ENCODE measurements at places on chromosomes 7 and 10.

- DNase-seq, result no peak
Observed at GRCh38 chr7:127390186-127390816, 2.2 kb downstream of the ZNF800 start.

GRCh38 chr10:89332123-89332633, 4.4 kb downstream of the IFIT3 start:
- DNase-seq, result no peak

DNA sequence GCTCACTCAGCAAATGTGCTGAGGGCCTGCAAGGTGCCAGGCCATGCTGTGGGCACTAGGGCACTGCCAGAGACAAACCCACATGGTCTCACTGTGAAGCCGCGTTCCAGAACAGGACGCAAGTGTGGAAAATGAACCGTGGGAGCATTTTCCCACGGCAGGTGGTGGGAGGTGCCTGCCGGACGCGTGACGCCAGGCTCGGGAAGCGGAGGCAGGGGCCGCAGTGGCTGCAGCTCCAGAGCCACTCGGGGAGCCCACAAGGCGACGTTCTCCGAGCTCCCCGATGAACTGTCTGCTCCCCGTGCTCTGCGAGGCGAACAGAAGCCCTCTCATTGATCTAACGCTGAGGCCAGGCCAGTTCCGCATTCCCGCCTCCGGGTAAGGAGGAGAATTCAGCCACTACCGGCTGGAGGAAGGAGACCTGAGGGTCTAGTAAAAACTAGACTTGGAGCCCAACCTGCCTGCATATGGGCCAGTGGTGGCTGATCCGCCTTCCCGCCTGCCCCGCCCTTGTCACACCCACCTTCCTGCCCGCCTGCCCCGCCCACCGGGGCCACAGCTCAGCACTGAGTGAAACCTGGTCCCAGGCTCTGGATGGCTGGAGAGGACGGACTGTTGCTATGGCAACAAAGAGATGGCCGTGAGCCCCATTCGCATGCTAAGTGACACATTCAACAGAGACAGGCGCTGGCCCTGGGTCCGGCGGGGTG, 13.1 kb downstream of the ADGRA1 start:
- no peak for DNase-seq

- no peak for DNase-seq
Observed at GRCh38 chr7:97174303-97174702, 56.8 kb downstream of the SDHAF3 start.

- no peak for DNase-seq
Observed at GRCh38 chr7:26291699-26292538, at the start of gene SNX10. Gene SNX10 (plus strand): TSS chr7:26291862. CDS start chr7:26346443, 54,581 bp downstream.

GRCh38 chr7:95859429-95859828, 87.1 kb downstream of the DYNC1I1 start:
- peak; percentile 38 for DNase-seq

GRCh38 chr7:151590071-151590849, 70.6 kb upstream of the RHEB start:
- no peak for DNase-seq

DNA sequence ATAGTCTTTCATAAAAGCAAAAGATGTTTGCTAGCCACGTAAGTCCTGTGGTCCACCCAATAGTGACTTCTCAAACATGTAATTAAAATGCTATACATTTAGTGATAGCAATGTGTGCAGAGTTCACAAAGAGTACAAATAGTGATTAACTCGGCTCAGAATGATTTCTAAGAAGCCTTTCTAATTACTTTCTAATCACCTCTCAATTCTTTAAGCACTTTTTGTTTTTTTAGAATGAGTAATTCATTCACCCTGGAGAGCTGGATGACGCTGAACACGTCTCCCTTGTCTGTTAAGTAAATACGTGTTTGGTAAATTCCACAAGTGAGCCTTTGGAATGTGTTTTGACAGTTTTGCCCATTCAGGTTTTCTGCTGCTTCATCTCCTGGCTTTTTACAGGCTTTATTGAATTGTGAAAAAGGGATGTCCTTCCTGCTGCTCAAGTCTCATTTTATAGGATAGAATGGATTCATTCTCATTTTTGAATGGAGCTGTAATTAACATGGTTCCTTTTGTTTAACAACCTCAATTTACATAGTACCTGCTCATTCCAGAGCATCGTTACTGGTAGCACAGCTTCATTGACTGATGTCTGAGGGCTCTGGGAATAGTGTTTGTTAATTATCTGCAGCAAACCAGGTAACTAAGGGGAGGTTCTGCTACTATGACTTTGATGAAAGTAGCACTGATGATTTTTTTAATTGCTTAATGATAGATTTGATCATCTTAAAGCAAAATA, 212.1 kb downstream of the VTI1A start:
- DNase-seq, result peak; percentile 19
